NB4 (cell line): ENCODE measurements at places on chromosomes 7 and 10.

GRCh38 chr10:133039107-133039802 lies 48.5 kb upstream of the ADGRA1 start:
- peak; percentile 32 for DNase-seq

DNA sequence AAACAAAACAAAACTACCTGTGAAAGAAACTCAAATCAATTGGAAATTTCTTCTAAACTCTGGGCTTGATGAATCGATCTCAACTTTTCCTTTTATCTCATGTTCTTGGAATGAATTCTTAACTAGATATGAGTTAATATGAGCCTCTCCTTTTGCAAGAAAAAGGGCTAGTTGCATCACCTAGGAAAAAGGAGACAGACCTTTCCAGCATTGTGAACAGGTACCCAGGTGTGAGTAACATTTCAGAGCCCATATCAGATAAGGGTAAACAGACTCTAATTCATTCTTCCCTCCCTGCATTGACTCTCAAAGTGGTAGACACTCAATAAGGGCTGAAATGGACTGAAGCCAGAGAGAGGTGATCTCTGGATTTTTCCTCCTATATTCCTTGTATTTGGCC lies 103.8 kb upstream of the AGR3 start:
- no peak for DNase-seq

DNA sequence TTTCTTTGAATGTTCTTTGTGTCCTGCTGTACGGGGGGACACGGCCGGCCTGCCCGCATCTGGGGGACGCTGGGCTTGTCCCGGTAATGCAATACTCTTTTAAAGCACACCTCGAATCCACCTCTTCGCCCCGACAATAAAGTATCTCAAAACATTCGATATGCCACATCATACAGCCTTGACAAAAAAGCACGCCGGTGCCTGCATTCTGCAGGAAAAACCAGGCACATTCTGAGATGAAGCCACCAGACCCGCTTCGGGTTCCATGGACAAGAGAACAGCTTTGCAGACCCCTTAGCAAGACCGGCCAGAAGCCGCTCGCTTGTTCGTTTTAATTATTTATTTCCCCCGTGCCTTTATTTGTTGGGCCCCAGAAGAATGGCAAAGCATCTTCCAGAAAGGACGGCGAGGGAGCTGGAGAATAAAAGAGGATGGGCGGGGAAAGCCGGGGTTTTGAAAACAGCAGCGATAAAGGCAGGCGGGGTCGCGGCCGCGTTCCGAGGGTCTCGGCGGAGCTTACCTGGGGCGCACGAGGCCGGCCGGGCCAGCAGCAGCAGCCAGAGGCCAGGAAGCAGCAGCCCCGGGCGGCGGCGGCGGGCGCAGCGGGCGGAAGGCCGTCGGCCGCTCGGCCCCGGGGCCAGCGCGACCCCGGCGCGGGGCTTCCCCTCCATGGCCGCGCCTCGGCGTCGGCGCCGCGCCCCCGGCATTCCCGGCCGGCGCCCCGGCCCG lies 462 bp downstream of the KIAA1549 start:
- DNase-seq = no peak

GRCh38 chr10:1400101-1401070 lies 336.9 kb downstream of the ADARB2 start:
- DNase-seq = no peak

GRCh38 chr7:120941064-120941463 lies 9.5 kb upstream of the ING3 start:
- DNase-seq = peak; percentile 24

GRCh38 chr7:72406820-72407403 lies 5.2 kb downstream of the CALN1 start:
- DNase-seq = no peak

DNA sequence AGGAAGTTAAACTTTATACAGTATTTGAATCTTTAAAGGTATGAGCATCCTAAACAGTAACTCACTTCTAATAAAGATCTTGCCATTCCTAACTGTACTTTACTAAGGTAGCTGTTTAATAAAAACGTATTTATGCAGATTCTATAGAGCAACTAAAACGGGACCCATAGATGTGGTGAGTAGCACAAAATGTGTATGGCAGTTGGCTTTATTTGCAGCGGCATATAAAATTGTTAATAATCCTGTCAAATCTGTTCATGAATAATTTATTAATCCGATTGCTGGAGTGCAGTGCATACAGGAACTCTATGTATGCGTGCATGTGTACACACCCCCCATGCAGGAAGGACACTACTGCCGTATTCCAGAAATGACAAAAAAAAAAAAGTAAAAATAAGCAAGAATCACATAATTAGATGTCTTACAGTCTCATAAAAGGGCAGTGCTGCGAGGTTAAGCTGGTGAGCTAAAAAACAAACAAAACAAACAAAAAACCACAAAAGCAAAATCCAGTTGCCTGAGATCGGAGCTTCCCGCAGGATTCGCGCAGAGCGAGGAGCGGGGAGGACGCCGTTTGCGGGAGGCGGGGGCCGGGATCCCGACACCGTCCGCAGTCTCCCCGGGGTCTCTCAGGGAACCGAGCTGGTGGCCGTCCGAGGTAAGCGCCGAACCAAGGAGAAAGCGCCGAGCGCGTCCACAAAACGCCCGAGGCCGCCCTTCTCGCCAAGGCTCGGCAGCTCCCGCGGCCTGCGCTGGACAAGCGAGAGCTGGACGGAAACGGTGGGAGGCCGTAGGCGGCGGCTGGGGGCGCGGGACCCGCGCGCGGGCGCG lies 518 bp upstream of the COMMD3 start:
- DNase-seq = no peak

GRCh38 chr10:92384741-92385140 lies 93.8 kb downstream of the MARCHF5 start:
- no peak for DNase-seq

DNA sequence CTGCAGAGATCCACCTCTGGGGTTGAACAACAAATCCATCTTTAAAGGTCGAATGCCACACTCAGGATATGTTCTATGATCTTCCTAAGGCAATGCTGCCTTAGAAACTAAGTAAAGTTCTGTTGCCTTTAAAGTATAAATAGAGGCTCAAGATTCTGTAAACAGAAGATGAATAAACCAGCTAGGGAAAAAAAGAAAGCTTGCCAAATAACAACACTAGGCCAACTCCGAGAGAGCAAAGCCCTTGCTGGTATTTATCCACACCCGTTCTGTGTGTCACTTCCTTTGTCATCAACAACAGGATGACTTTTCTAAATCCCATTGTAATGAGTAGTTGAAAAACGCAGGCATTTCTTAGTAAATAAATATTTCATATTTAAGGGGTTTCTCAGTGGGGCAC lies 330.0 kb upstream of the GLI3 start:
- DNase-seq = no peak

- no peak for DNase-seq
These were observed 16.3 kb downstream of the VWC2 start for GRCh38 chr7:49789736-49790135.

DNA sequence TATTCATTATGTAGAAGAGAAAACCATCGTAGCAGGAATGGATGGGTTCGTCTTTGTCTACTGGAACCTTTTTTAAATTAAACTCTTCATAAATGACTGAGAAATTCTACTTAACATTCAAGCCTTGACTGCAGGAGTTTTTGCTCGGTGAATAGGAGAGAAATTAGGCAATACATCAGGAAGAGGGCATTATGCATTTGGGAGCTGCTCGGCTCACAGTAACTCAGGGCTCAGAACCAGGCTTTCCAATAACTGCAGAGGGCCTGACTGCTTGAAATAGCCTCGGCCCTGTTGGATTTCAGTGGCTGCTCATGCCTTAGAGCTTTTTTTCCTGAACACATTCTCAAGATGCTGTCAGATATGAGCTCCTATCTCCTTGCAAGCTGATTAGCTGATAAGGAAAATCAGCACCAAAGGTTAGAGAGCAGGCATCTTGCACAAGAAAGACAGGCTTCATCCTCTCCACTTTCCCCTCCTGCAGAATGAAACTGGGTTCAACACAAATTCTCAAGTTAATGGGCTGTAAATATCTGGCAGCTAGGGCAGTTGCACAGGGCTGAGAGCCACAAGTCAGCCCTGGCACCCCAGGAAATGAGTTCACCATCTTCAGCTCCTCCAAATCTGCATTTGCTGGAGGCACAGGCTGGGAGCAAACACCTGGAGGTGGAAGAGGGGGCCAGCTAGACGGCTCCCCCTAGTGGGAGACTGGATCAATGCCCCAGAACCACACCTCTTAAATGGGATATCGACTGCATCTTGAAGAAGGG lies 24.3 kb downstream of the TECTB start:
- peak; percentile 56 for DNase-seq

DNA sequence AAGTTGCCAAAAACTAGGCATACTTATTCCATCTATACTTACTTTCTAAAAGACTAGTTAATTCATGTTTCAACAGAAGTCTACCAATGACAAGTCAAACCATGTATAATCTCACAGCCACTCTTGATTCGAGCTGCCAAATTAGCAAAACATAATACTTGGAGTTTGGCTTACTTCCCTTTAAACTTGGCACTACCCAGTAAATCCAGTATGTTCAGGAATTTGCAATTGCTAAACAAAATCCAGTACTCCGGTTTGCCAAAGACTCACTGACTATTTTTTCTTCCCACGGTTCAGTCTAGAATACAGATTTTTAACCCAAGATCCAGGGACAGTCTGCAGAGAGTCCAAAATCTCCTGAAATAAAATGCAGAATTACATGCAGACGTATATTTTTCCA lies 4.6 kb downstream of the OAT start:
- no peak for DNase-seq

DNA sequence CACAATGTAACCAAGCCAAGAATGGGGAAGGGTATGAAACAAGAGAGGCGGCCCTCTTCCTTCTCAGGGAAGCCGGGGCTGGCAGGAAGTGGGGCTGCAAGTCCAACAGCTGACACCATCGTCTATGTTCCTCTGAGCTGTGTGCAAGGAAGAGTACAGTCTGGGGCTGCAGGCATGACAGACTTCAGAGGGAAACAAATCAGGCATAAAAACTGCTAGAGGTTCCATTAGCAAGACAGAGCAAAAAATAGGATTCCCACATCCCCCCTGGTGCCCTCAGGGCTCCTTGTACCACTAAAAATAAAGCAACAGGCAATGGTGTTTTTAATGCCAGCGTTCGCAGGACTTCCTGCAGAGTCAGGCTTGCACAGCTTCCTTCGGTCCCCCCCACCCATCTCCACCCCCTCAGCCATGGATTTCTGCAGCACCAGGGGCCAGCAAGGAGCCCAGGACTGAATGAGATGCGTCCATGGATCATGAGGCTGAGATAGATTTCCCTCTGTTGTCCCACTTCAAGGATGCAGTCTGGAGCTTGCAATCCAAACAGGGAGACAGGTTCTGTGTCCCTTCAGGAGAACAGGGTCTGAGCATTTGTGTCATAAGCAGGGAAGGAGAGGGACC lies 34.6 kb downstream of the KCNMA1 start:
- DNase-seq = peak; percentile 51

GRCh38 chr7:124364283-124364682 lies 331.4 kb upstream of the TMEM229A start:
- peak; percentile 43 for DNase-seq

GRCh38 chr7:102396710-102397019 lies 502 bp downstream of the PRKRIP1 start:
- no peak for DNase-seq

GRCh38 chr10:46247808-46248569 lies 38.8 kb upstream of the ANTXRL start:
- no peak for DNase-seq

DNA sequence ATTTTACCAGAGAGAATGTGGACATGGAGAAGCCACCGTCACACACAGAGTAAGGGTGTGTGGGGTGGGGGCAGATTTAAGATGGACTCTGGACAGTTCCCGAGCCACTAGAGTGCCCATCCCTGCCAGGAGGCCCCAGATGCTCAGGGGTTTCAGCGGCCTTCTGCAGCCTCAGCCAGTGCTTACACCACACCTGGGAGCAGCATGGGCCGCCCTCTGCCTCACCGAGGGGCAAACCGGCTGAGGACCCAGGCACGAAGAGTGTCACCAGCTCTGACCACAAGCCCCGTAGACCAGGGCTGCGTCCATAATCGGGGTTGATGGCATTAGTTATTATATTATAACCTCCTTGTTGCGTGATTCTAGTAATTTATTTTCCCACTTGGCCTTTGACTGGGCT lies 6.7 kb upstream of the MNX1 start:
- no peak for DNase-seq

DNA sequence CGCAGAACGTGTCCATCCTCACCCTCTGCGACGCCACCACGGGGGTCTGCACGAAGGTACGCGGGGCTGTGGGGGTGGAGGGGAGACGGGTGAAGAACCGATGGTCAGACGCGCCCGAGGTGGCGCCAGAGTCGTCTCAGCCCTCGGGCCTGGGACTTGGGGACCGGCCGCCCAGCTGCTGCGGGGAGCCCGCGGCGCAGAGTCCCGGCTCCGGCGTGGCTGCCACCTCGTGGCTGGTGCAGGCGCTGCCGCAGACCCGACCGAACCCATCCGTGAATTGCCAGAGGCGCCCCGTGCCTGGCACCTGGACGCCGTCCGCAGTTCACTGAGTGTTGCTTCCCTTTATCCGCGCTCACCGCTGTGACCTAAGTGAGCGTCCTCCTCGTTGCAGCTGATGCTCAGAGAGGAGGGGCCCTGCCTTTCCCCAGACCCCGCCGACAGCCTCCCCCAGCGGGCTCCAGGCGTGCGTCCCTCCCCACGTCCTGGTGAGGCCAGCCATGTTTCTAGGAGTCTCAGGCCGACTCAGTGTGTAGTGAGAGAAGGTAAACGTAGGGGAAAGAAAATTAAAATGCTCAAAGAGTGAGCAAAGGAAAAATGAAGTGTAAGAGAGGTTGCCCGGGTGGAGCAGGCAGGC lies 208.7 kb downstream of the PAXIP1 start:
- no peak for DNase-seq

GRCh38 chr7:105497016-105497415 lies 25.1 kb downstream of the PUS7 start:
- no peak for DNase-seq

DNA sequence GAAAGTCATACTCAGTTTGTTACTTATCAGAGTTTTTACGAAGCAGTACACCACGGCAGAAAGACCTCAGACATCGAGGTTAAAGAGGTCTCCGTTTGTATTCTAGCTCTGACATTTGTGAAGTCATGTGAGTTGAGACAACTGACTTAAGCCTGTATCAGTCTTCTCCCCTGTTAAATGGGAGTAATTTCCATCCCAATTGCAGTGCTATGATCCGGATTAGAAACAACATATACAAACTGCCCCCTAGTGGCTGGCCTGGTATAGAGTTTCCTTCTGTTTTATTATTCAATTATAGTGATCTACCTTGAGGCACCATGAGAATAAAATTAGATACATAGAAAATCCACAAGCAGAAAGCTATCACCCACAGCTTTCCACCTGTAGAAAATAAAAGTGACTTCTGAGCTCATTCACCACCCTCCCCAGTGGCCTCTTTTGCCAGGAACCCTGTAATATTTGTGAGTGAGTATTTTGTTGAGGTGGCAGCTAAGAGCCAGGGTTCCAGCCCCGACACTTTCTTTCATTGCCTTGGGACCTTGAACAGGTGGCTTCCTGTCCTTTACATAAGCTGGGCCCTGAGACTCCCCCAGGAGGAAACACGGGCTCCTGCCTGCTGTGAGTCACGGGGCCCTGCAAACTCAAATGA lies 607.2 kb upstream of the MGMT start:
- DNase-seq = peak; percentile 53
